Activated CD4-positive, alpha-beta T cell treated with anti-CD3 and anti-CD28 coated beads for 36 hours (primary cell): ENCODE measurements at places on chromosomes 5 and 9. TPM values are rescaled to one million over a fixed set of nuclear protein-coding genes. Genes with fewer than 3 reads are reported as not detected.
A peak's percentile ranks its signal among the peaks of the same experiment; 100 is the strongest.

DNA sequence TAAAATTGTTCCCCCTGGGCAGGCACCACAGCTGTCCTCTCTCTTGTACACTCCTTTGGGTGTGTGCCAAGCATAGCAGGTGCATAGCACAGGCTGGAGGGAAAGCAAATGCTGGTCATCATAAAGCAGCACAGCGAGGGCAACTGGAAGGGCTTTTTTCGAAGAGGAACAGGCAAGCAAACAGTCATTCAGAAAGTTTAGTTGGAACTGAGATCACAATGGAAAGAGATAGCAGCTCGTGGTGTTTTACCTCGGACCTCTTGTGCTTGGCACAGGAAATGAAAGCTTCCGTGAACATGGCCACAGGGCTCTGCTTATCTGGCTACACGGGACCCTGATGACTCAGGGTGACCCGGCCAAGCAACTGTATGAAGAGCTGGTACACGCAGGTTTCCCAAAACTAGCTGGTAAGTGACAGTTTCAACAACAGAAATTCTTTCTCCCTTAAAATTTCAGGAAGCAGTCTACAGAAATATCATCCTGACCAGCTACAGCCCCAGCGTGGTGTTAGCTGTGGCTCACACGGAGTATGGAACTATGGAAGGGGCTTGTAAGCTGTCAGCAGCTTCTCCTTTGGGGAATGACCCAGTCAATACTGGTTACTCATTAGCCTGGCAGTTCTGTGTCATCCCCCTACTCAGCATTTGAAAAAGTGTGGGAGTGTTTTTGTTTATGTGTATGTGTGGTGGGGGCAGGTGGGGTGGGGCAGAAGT, 48.1 kb downstream of the POC5 start:
- DNase-seq, result peak; percentile 82

GRCh38 chr9:89328064-89328463, 9.8 kb downstream of the SECISBP2 start:
- no peak for DNase-seq

CYLC2 gene
- not detected for total RNA-seq

GRCh38 chr5:80387063-80387768, 20.6 kb upstream of the ZFYVE16 start:
- DNase-seq, result no peak

DNA sequence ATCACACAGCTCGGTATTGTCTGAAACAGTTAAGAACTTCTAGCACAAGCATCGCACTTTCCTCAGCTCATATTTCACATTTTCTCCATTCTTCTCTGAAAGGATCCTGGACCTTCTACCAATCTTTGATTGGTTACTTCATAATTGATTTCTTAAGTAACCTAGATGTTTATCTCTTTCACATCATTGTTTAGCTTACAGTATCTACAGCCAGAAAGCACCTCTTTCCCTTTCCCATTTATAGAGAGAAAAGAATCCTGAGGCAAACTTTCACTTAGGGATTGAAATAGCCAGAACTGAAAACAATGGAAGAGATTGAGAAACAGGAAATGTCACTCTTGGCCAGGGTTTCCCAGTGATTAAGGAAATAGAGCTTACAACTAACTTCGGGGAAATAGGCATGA, 2.5 kb downstream of the IL33 start:
- DNase-seq, result no peak

CARTPT gene
- not detected for total RNA-seq

SLC6A7 gene
- total RNA-seq, result not detected

DNA sequence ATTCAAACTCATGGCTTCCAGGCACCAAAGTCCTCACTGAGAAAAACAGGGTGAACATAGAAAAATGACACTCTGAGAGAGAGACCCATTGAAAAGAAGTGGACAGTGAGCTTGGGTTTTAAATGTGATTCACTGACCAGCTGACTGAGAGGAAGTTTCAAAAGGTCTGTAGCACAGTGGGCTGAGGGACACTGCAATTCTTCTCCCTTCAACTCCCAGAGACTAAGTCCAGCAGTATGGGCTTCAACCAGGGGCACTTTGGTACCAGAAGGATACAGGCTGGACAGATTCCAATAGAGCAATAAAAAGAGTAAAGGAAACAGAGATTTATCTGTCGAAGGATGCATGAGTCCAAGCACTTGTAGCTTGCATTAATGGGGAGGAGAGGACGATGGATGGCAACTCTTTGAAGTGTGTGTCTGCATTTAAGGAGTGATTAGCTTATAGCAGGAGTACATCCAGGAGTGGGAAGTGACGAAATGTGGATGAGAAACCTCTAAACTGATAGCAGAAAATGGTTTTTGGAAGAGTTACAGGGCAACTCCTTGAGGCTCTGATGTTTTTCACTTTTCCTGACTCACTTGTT, 117.0 kb upstream of the ANKRD55 start:
- DNase-seq, result no peak

KLF9 gene
- 20.2 TPM for total RNA-seq

DNA sequence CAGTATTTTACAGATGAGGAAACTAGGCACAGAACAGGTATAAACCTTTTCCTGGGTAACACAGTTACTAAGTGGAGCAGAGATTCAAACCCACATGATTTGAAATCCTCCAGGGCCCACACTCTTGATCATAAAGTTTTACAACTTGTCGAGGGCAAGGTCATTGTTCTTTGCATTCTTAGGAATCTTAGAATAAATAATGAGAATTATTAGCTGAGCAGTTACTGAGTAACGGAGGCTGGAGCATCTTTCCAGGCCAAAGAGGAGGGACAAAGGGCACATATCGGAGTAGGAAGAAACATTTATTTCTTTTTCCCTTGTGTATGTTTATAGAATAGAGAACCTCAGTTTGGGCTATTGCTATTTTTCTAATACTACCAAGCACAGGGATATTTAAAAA, 27.1 kb upstream of the F2R start:
- DNase-seq, result no peak

ACTBL2 gene
- total RNA-seq, result not detected

THBS4 gene
- 2.1 TPM for total RNA-seq

DNA sequence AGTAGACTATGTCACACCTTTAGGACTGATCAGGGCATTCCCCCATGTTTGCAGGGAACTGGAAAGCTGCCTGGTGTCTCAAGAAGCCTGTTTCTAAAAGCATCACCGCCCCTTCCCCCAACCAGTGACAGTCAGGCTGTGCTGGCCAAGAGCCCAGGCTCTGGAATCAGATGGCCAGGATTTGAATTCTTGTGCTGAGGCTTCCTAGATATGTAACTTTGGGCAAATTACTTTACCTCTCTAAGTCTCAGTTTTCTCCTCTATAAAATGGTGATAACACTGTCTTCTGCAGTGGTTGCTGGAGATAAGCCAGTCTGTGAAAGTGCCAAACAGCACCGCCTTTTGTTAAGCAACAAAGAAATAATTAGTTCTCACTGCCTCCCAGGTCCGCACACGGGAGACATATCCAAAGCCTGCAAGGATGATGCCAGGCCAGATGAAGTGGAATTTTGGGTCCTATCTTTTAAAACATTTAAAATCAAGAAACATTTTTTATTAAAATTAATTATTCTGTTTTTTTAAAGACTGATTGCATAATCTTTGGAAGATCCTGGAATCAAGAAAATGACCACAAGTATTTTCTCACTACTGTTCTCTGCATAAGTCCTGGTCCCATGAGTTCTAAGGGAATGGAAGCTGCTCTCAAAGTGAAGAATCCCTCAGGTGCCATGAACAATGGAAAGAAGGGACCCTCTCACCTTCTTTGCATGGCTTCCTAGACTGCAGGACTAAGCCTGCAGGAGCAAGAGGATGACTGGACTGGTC, 13.9 kb downstream of the SLC31A2 start:
- no peak for DNase-seq

DNA sequence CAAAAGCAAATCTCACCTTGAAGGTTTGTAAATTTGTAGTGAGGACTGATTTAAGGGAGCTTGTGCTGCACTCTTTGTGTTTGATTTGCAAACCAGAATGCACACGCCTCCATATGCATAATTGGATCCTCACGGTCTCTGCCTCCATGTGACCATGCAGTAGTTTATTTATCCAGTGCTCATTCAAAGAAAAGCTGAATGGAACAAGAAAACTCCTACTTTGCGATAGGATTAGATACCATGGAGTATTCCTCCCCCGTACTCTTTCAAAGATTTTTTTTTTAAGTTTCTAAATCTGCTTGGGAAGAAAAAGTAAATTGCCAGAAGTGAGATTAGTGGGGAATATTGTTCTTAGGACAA, 290.4 kb upstream of the TUT7 start:
- no peak for DNase-seq

CHSY3 gene
- total RNA-seq, result not detected

DNA sequence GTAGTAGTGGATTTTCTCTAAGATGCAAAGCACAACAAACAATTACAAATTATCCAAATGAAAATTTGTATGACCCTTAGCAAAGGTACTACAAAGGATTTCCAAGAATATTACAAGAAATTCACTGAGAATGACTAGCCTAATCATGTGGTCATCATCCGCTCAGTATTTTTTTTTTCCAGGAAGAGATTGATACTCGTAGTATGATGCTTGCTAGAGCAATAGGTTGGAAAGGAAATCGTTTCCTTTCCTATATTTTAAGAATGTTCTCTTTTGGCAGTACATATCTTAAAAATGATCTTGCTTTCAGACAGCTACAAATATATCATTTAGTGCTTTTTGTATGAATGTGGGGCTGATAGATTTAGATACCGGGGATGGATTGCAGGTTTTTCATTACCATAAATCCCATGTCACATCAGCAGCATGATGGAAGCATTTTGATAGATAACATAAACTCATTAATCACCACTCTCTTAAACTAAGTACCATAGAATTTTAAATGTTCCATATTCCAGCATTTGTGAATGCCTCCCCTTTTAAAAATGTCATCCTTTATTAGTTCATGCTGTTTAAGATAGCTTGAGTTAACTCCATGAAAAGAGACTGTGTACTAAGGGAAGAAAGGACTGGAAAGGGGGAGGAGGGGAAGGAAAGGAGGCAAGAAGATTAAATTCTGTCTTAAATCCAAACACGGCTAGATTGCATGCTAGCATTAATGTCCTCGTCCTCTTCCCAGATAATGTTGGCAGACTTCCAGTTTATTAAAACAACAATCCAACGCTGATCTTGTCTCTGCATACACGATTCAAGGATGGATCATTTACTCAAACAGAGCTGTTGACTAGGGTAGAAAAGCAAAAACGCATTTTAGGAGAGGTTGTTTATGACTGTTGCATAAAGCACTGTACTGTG, 311.7 kb upstream of the ZNF608 start:
- DNase-seq, result no peak

GRCh38 chr5:87116825-87117512, 150.7 kb upstream of the RASA1 start:
- no peak for DNase-seq

DNA sequence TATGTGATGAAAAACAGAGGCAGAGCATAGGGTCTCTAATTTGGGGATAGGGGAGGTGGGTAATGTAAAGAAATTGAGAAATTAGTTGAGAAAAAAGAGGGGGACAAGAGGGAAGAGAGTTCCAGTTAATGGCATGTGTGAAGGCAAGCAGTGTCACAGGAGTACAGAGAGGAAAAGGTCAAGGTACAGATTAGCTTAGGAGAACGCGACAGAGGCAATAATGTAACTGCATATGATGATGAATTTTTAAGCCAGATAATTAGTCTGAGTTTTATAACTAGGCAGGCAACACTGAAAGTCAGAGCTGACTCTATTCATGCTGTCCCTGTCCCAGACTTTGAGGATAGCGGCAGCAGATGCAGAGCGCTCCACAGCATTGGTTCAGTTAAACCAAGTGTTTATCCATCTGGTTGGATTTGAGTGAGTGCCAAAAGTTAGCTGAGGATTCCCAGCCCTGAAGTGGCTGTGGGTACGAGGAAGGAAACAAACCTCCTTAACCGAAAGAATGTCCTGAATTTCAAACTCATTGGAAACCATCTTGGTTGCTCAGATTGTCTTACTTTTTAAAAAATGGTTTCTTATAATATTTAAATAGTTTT, 315.2 kb downstream of the ARHGAP26 start:
- no peak for DNase-seq

SGCD gene
- not detected for total RNA-seq

GRCh38 chr5:148937239-148937638, 110.8 kb downstream of the ADRB2 start:
- no peak for DNase-seq

DNA sequence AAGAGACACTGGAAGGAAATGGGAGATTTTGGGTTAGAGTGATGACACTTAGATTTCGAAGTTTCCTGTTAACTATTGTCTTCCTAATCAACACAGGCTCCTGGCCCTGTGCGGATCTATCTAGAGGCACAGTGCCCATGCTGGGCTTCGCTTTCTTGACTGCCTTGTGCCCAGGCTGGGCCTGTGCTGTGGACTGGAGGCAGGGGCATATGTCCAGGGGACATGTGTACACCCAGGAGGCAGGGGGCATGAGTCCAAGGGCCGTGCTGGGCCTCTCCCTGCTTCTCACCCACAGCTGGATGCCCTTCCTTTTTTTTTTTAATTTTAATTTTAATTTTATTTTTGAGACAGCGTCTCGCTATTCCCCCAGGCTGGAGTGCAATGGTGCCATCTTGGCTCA, 37.6 kb downstream of the EHMT1 start:
- no peak for DNase-seq

- DNase-seq, result no peak
These were observed 306.3 kb downstream of the FER start for GRCh38 chr5:109053995-109054417.

DNA sequence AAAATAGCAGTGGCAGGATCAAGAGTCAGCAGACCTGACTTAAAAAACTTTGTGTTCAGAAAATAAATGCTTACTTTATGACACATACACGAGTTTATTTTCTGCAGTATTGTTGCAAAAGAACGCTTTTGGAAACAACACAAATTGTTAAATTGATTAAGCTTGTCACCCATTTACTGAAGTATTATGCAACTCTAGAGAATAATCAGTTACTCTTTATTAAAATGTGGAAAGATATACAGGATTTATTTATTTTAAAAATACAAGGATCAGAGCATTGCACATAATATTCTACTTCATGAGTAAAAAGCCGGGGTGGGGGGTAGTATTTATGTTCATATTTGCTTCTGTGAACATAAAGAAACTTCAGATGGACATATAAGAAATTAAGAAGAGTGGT, 20.0 kb downstream of the FYB1 start:
- DNase-seq, result no peak

GRCh38 chr5:169218861-169219260, 82.1 kb downstream of the SLIT3 start:
- no peak for DNase-seq

SPATA31E1 gene
- total RNA-seq, result not detected

GDF9 gene
- 0.41 TPM for total RNA-seq

DNA sequence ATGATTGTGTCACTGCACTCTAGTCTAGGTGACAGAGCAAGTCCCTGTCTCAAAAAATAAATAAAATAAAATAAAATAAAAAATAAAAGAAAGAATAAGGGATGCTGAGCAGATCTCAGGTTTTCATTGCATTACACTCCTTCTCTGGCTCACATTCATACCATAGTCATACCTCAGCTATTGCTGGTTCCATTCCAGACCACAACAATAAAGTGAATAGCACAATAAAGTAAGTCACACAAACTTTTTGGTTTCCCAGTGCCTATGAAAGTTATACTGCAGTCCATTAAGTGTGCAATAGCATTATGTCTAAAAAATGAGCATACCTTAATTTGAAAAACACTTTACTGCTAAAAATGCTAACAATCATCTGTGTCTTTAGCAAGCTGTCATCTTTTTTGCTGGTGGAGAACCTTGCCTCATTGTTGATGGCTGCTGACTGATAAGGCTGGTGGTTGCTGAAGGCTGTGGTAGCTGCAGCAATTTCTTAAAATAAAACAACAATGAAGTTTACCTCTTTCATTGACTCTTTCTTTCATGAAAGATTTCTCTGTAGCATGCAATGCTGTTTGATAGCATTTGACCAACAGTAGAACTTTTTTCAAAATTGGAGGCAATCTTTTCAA, 415.7 kb downstream of the ZNF608 start:
- DNase-seq, result no peak

LVRN gene
- total RNA-seq, result 0.11 TPM
